Activated gamma-delta T cell (primary cell): ENCODE measurements at places on chromosomes 1 and 21.

- no peak for DNase-seq
Measured at GRCh38 chr1:153441238-153441755, 19.2 kb downstream of the S100A7 start.

DNA sequence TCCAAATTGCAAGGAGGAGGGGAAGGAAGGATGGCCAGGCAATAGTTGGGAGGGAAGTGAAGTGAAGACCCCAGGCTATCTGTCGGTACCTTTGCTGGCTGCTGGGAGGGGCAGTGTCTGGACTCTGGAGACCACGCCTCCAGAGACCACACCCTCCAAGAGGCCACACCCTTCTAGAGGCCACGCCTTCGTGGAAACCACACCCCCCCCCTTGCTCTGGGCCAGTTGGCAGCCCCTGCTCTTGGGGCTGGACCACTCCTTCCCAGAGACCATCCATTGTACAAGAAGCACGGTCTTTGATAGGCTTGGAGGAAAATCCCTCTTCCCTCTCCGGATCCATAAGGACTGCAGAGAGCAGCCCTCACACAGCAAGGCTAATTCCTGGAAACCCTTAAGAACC is 73.1 kb downstream of the RYR2 start:
- DNase-seq = no peak

DNA sequence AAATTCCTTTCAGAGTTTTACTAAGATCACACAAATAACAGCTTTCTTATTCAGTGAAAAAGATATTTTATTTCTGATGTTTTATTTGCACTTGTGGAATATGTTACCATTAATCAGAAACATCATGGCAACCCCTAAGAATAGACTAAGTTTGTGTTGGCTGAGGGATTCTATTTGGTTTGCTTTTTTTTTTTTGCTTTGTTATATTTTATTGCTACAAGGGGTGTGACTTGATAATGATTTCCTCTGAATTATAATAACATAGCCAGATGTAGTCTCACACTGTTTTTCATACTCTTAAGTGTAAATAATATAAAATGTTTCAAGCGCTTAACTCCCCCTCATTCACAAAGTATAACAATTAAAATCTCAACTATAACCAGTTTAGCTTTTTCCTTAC is 20.0 kb downstream of the GLRX2 start:
- DNase-seq = no peak

DNA sequence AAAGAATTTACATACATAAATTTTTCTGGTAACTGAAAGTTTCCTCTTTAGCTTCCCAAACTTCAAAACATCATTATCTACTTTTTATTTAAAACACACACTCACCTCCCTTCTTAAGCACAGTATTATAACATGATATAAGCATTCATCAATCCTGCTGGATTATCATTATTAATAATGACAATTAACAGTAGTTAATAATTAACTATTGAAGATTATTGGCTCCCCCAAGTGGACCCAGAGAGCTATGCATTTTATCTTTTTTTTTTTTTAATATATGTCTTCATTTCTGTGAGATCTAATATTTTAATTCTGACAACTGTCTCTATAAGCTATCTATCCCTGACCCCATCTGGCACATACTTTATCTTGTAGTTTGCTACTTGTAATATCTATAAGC is 252.1 kb upstream of the CACYBP start:
- DNase-seq = no peak

- DNase-seq = no peak
Measured at GRCh38 chr21:24903994-24904635, 703.2 kb downstream of the MRPL39 start.

- no peak for DNase-seq
Measured at GRCh38 chr1:116760487-116760886, 6.3 kb downstream of the CD2 start.

GRCh38 chr1:3423245-3423829 is 31.1 kb upstream of the ARHGEF16 start:
- no peak for DNase-seq

DNA sequence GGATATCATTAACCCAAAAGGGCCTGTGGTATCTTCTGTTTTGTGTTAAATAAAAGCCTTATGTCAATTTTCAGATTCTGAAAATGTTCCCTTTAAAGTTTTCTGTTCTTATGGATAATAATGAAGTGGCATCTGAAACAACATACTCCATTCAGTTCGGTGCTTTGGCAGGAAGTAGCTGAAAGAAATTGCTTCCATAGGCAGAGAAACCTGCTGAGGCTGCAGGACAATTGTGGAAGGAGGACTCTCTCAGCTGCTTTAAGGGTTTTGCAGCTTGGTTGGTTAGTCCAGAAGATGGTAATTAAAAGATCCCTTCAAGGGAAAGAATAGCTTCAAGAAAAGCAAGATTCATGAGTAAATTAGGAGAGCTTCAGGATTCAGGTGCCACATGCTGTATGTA is 30.5 kb upstream of the NRIP1 start:
- DNase-seq = no peak

DNA sequence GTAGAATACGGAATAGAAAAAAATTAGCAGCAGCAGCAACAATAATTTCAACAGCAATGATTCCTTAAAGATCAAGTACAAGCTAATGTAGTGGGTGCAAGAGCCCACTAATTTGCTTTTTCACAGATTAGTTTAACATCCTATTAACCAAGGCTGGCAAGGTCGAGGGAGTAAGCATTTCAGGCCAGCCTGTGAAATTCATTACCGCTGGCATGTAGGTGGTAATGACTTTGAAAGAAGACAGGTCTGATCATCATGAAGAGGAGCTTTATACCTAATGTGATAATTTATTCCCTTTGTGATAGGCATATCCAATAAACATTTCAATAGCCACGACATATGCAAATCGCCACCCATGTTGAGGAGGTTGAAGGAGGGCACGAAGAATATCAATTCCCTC is 11.2 kb upstream of the PRDM15 start:
- no peak for DNase-seq

DNA sequence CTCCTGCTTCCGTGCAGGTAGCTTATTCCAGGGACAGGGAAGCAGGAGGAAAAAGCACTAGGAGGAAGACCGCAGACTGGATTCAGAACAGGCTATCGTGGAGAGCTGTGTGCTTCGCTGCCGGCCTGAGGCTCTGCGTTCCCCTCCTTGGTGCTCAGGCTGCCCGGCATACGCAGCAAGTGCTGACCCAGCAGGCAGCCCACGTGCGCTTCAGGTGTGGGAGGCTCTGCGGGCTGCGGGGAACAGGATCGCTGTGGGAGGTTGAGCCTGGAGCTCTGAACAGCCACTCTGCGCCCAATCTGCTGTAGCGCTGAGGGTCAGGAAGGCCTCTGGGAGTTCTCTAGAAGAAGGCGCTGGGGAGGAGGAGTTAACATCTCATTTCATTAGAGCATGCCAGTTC is 27.9 kb downstream of the DOP1B start:
- DNase-seq = no peak
